ENCODE measurements at places on chromosomes 2 and 18.

- no peak for DNase-seq
Observed at GRCh38 chr2:83686863-83687262, 772.2 kb downstream of the SUCLG1 start.

- DNase-seq: no peak
Observed at GRCh38 chr18:60656553-60656952, 284.0 kb upstream of the MC4R start.

DNA sequence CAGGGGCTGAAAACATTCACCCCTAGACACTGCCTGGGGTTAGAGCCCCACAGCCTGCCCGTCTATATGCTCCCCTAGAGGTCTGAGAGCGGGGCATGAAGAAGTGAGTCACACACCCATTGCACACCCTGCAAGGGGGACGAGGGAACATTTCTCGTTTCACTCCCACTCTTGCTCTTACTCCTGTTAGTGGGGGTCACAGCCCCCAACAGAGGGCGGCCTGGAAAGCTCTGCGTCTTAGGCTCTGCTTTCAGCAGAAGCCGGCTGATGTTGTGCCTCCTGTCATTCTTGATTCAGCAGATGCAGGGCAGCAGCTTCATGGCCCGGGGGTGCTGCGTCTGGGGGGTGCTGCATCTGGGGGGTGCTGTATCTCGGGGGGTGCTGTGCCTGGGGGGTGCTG lies 141.3 kb downstream of the ASB1 start:
- no peak for DNase-seq

GRCh38 chr2:45774688-45775244 lies 123.3 kb downstream of the PRKCE start:
- DNase-seq: no peak

DNA sequence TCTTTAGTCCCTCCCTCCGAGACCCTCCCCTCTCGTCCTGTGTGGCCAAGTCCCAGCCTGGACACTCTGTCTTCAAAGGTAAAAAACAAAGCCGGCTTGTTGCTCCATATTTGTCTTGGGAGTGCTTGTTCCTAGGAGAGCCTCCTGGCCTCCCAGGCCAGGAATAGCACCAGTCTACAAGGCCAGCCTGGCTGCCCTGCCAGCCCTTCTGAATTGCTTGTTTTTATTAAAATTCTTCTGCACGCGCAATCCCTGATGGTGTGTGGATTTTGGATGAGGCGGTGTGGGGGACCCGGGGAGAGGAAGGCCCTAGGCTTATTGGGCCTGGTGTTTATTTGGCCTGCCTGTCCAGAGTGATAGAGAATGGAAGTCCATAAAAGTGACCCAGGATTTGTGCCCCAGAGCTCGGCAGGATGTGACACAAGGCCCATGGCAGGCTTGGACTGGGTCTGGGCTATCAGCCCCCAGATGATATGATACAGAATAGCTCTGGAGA lies 297.3 kb downstream of the CYP26B1 start:
- DNase-seq: no peak

DNA sequence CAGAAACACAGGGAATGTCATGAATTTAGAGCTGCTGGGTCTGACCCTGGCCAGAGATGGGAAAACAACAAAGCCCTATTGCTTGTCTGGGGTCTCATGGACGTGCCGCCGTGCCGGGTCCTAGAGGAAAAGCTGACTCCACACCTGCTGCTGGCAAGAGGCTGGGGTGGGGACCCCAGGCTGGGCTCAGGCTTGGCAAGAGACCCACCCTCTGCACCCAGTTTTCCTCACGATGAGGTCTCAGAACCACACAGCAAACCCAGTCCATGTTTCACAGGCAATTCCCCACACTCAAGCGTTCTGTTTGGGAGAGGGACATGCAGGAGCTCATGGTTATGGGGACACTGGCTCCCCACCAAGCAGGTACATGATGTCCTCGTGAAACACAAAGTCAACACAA lies 367.3 kb upstream of the SALL3 start:
- DNase-seq: no peak

- DNase-seq: no peak
Observed at GRCh38 chr2:23602116-23602515, 217.1 kb downstream of the KLHL29 start.

DNA sequence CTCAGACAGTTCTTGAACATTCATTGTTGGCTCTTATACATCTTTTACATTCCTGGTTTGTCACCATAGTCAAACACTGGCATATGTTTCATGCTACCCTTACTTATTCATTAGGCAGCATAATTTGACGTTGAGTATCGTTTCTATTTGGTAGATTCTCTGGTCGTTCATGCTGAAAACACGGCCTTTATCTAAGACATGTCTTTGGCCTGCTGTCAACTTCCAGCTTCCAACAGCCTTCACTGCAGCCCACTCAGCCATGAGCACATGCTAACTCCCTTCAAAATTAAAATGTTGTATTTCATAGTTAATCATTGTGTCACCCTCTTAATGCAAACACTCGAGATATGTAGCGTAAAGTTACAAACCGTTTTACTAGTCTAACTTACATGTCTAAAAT lies 493.0 kb upstream of the NRP2 start:
- no peak for DNase-seq

- DNase-seq: no peak
Observed at GRCh38 chr2:47631792-47632398, 151.1 kb upstream of the MSH6 start.

DNA sequence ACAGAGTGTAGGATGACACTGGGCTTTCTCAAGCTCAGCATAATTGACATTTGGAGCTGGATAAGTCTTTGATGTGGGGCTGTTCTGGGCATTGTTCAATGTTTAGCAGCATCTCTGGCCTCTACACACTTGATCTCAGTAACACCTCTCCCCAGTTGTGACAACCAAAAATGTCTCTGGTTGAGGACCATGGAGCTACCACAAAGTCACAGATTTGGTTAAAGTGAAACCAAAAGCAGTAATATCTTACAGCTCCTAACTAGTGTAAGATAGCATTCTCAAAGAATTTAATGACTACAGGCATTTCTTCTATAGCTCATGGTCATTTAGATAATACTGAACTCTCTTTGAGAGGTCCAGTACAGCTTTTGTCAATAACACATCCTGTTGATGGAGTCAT lies 23.4 kb upstream of the PAX3 start:
- no peak for DNase-seq

- DNase-seq: no peak
Observed at GRCh38 chr2:146818122-146818521, 1026.7 kb upstream of the ACVR2A start.

- DNase-seq: no peak
Observed at GRCh38 chr2:63092401-63092800, 41.8 kb downstream of the OTX1 start.

GRCh38 chr2:64727013-64727767 lies 73.5 kb upstream of the SERTAD2 start:
- no peak for DNase-seq

- DNase-seq: no peak
Observed at GRCh38 chr2:219470429-219470828, 28.3 kb upstream of the GMPPA start.

GRCh38 chr18:13253786-13254688 lies 35.5 kb downstream of the LDLRAD4 start:
- no peak for DNase-seq

DNA sequence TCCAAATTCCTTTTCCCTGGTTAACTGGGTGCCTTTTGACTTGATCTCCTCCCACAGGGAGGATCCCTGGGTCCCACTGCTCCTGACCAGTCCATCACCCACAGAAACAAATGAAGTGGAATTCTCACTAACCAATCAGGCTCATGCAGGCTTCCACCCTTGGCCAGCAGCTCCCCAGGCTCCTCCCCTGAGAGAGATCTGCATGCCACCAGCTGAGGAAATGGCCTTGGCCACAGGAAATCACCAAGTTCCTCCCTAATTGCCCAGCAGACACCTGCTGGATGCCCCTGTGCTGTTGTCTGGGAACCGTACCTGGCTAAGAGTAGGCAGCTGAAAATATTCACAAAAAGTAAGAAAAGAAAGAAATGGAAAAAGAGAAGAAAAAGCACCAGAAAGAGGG lies 207.4 kb downstream of the NCK2 start:
- no peak for DNase-seq
